ENCODE measurements at places on chromosomes 12 and 14.

DNA sequence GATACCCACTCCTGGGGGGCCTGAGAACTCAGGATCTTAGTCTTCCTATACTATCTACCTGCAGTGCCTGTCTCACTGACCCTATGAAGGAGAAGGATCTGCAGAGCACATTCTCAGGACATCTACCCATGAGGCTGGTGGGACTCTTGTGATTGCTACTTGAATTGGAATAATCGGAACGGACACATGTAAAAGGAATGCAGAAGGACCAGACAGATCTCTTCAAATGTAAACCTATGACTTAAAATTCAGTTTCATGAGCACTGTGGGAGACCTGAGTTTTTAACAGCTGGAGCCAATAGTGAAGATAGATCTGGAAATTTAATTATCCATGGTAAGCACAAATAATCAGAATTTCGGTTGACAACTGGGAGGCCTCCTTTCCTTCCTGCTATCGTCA lies 35.2 kb upstream of the CPSF6 start:
- DNase-seq = no peak
- no peaks in the 10 kb centered on the region for H3K27me3 ChIP-seq
- no peak overlapping the region for H3K27ac ChIP-seq

DNA sequence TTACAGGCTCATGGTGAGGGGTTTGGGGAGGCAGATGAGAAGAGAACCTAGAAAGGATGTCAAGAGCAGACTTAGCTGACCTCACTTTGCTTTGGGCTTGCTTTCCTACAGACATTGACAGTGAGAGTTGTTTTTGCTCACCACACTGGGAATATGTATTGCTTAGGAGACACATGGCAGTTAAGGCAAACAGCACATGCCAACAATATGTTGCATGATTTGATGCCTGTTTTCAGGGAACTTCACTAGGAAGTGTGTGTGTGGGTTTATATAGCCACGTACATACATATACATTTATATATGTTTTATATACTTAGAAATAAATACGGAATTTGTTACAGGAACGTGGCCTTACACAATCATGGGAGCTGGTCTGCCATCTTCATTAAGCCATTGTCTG lies 346.1 kb downstream of the RGS6 start:
- no peaks in the 10 kb centered on the region for H3K4me1 ChIP-seq
- no peak overlapping the region for H3K4me3 ChIP-seq
- DNase-seq = no peak
- H3K27ac ChIP-seq = no peak overlapping the region
- no peaks in the 10 kb centered on the region for H3K36me3 ChIP-seq
- peaks cover 3% of the 10 kb centered on the region for H3K27me3 ChIP-seq

- no peak overlapping the region for H3K4me3 ChIP-seq
- no peak overlapping the region for H3K27ac ChIP-seq
- DNase-seq = no peak
- H3K27me3 ChIP-seq = no peaks in the 10 kb centered on the region
These were observed 10.0 kb downstream of the ART4 start for GRCh38 chr12:14833336-14833735.

GRCh38 chr12:123937707-123938591 lies 34.7 kb downstream of the CCDC92 start:
- H3K27ac ChIP-seq = no peak overlapping the region
- DNase-seq = no peak
- H3K4me1 ChIP-seq = peaks cover 6% of the 10 kb centered on the region
- no peaks in the 10 kb centered on the region for H3K27me3 ChIP-seq

- no peak overlapping the region for H3K4me3 ChIP-seq
- H3K36me3 ChIP-seq = no peaks in the 10 kb centered on the region
- no peaks in the 10 kb centered on the region for H3K4me1 ChIP-seq
- no peak for DNase-seq
- H3K27ac ChIP-seq = no peak overlapping the region
- H3K27me3 ChIP-seq = no peaks in the 10 kb centered on the region
These were observed 115.4 kb downstream of the WIF1 start for GRCh38 chr12:65005716-65006115.

DNA sequence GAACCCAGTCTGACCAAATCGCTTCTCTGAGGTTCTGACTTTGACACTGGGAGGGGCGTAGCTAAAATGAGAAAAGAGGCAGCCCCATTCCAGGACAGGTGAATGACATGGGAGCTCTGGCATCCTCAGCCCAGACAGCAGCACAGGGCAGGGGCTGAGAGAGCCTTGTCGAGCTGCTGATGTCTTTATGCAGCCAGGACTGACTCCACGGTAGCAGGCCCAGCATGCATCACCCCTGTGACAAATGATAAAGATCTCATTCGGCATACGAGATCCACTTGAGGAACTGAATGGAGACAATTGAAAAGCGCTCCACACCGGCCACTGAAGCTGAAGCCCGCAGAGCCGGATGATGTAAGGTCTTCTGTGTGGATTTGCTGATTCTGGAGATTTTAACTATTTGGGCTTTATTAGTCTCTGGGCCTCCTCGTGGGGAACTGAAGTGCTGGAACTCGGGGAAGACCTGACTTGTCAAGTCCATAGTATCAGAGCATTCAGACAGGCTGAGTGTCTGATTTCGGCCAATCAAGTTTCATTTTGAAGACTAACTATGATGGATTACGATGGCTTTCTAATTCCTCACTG lies 56.9 kb upstream of the MAP1LC3B2 start:
- DNase-seq = no peak
- H3K27ac ChIP-seq = no peak overlapping the region
- H3K4me3 ChIP-seq = no peak overlapping the region
- no peaks in the 10 kb centered on the region for H3K4me1 ChIP-seq
